ENCODE measurements at places on chromosomes 1 and 21. TPM values are rescaled to one million over a fixed set of nuclear protein-coding genes. Genes with fewer than 3 reads are reported as not detected.

GRCh38 chr1:159598196-159598595, 10.6 kb downstream of the APCS start:
- DNase-seq, result peak; percentile 26

The TPTE gene
- not detected for total RNA-seq

The DISC1 gene
- total RNA-seq, result 2.8 TPM

The SYT2 gene
- total RNA-seq, result not detected

GRCh38 chr1:62424411-62424810, 12.4 kb upstream of the USP1 start:
- peak; percentile 21 for DNase-seq

Data from MG63 (cell line).